ENCODE measurements at places on chromosomes 2 and 18.
A peak's percentile ranks its signal among the peaks of the same experiment; 100 is the strongest.

DNA sequence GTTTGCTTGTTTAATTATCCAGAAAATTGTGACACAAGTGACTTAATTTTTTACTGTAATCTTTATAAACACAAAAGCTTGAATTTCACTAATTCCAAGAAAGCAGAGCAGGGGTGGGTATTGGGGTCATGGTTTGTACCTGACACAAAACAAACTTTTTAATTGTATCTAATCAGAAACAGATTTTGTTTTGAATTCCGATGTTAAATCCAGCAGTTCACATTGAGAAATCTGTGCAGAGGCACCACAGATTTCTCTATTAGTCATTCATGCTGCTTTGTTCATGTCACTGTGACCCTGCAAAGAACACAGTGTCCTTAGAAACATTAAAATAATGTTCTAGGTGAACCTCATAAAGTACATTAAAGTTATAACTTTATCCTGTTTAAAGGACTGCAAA lies 443.4 kb downstream of the NYAP2 start:
- H3K36me3 ChIP-seq = no peaks in the 10 kb centered on the region
- H3K27ac ChIP-seq = no peak overlapping the region
- no peak for DNase-seq
- H3K4me3 ChIP-seq = no peak overlapping the region
- peaks cover 5% of the 10 kb centered on the region for H3K4me1 ChIP-seq

GRCh38 chr2:181357979-181358378 lies 99.2 kb upstream of the ITGA4 start:
- no peaks in the 10 kb centered on the region for H3K36me3 ChIP-seq
- DNase-seq = no peak
- no peak overlapping the region for H3K4me3 ChIP-seq
- no peaks in the 10 kb centered on the region for H3K27me3 ChIP-seq
- no peak overlapping the region for H3K27ac ChIP-seq
- H3K4me1 ChIP-seq = no peaks in the 10 kb centered on the region

- H3K27me3 ChIP-seq = no peaks in the 10 kb centered on the region
- H3K4me1 ChIP-seq = no peaks in the 10 kb centered on the region
- no peak for DNase-seq
- no peak overlapping the region for H3K4me3 ChIP-seq
- H3K36me3 ChIP-seq = no peaks in the 10 kb centered on the region
Observed at GRCh38 chr18:11066038-11066437, 83.3 kb downstream of the PIEZO2 start.

DNA sequence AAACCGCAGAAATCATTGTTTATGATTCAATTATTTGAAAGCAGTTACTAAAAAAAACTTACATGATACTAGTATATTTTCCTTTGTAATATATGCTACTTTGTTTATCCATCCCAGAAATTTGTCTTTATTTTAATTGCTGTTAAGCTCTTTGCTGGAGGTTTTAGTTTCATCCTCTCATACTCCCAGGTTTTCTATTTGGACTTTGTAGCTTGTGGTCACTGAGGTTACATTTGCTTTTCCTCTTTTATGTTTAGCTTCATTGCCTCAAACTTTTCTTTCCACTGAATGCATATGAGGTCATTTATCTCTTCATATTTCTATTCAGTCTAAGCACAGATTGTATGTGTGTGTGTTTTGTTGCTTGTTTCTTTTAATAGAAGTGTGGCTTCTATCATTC lies 89.9 kb downstream of the ERBB4 start:
- H3K4me3 ChIP-seq = no peak overlapping the region
- no peaks in the 10 kb centered on the region for H3K27me3 ChIP-seq
- H3K36me3 ChIP-seq = no peaks in the 10 kb centered on the region
- no peak for DNase-seq
- H3K27ac ChIP-seq = no peak overlapping the region

DNA sequence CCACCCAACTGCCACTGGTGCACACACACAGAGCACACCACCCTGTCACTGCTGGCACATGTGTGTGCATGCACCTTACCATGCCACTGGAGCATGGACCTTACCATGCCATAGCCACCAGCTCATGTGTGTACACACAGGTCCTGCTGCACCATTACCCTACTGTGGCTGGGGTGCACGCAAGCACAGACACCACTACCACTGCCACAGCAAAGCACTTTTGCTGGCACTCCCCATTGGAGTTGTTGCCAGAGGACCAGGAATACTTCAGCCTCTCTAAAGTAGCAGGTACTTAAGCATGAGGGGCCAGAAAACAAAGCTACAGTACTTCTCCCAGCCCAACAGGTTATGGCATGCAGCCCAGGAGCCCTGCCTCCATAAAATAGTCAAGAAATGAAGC lies 404.8 kb downstream of the MBD2 start:
- no peak for DNase-seq
- H3K27me3 ChIP-seq = no peaks in the 10 kb centered on the region
- H3K36me3 ChIP-seq = no peaks in the 10 kb centered on the region
- H3K27ac ChIP-seq = no peak overlapping the region
- no peak overlapping the region for H3K4me3 ChIP-seq
- no peaks in the 10 kb centered on the region for H3K4me1 ChIP-seq

DNA sequence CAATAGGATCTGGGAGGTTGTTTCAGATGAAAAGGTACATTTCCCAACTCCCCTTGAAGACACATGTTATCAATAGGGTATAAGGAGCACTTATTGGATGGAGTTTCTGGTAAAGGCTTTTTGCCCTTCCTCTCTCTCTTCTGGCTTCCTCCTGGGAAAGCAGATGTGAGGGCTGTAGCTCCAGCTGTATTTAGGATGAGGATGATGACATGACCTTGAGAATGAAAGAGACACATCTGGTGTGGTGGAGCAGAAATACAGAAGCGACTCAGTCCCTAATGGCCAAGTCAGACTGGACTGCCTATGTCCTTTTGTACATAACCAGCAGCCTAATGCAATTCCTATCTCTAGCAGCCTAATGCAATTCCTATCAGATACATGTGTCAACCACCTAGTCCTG lies 100.9 kb upstream of the NXPH2 start:
- H3K27ac ChIP-seq = no peak overlapping the region

GRCh38 chr2:127193967-127194280 lies 26.2 kb downstream of the CYP27C1 start:
- H3K27me3 ChIP-seq = no peaks in the 10 kb centered on the region
- H3K36me3 ChIP-seq = peaks cover 27% of the 10 kb centered on the region
- H3K4me3 ChIP-seq = no peak overlapping the region
- peaks cover 2% of the 10 kb centered on the region for H3K4me1 ChIP-seq
- DNase-seq = no peak

DNA sequence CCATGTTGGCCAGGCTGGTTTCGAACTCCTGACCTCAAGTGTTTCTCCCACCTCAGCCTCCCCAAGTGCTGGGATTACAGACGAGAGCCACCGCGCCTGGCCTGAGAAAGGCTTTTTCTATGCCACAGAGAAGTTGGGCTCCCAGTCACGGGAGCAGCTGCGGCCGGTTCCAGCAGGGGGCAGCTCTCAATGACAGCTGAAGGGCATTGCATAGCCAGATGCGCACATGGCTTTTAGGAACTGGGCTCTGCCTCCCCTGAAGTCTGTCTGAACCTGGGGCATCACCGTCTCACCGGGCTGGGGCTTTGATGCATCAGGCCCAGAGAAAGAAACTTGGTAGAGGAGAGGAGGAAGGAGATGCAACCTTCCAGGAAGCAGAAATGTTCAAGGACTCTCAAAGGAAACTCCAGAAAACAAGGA lies 84.2 kb upstream of the LAPTM4A start:
- H3K4me1 ChIP-seq = peaks cover 14% of the 10 kb centered on the region
- peaks cover 18% of the 10 kb centered on the region for H3K27me3 ChIP-seq
- H3K27ac ChIP-seq = no peak overlapping the region
- no peak overlapping the region for H3K4me3 ChIP-seq
- no peaks in the 10 kb centered on the region for H3K36me3 ChIP-seq
- peak; percentile 36 for DNase-seq

- no peaks in the 10 kb centered on the region for H3K4me1 ChIP-seq
- H3K36me3 ChIP-seq = no peaks in the 10 kb centered on the region
- H3K27me3 ChIP-seq = peaks cover 64% of the 10 kb centered on the region
- no peak overlapping the region for H3K27ac ChIP-seq
- no peak overlapping the region for H3K4me3 ChIP-seq
Observed at GRCh38 chr18:22177327-22177871, 8.0 kb downstream of the GATA6 start.

- no peak overlapping the region for H3K4me3 ChIP-seq
- no peak for DNase-seq
- no peaks in the 10 kb centered on the region for H3K27me3 ChIP-seq
- H3K4me1 ChIP-seq = no peaks in the 10 kb centered on the region
Observed at GRCh38 chr2:101900375-101900774, 91.4 kb upstream of the IL1R2 start.

GRCh38 chr2:138703242-138703641 lies 76.9 kb downstream of the NXPH2 start:
- H3K27ac ChIP-seq = no peak overlapping the region
- H3K36me3 ChIP-seq = no peaks in the 10 kb centered on the region
- H3K4me1 ChIP-seq = peaks cover 2% of the 10 kb centered on the region
- H3K4me3 ChIP-seq = no peak overlapping the region

GRCh38 chr2:190210471-190210870 lies 109.2 kb downstream of the HIBCH start:
- H3K36me3 ChIP-seq = peaks cover 18% of the 10 kb centered on the region
- H3K4me1 ChIP-seq = peaks cover 14% of the 10 kb centered on the region
- H3K27me3 ChIP-seq = no peaks in the 10 kb centered on the region

DNA sequence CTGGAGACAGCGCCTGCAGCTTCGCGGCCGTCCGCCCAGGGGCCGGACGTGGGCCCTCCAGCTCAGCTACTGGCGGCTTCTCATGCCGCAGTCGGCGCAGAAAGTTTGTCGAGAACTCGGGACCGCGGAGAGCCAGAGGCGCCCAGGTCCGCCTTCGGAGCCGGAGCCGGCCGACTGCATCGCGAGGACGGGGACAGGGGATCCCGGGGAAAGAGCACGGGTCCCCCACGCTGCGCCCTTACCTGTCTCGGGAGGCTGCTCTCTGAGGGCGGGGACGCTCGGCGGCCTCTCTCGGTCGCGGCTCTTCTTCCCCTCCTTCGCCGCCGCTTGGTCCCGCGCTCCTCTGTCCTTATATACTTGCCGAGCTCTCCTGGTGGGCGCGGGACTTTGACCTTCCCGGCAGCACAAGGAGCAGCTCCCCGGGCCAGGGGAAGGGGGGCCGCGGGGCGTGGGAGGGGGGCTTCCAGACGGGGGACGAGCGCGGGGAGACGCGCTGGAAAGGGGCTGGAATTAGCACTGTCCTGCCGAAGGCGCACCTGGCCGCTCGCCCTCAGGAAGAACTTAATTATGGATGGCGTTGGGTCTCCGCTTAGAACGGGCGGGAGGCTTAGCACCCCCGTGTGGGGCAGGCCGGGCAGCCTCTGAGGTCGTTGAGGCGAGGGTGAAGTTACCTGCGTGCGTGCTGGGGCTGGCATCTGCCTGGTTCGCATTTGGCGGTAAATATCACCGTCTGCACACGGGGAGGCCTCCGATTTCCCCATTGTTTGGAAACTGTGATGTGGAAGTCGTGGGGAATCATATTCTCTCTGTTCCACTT lies at the start of gene POMC:
Gene POMC (minus strand): TSS at position 325 of the 817 bp plus-strand sequence. CDS start 3,808 bp downstream, outside the sequence.
- H3K4me3 ChIP-seq = peak within 1 kb of the TSS; percentile 75
- H3K36me3 ChIP-seq = no peaks in the 10 kb centered on the region
- H3K27ac ChIP-seq = no peak within 1 kb of the TSS
- DNase-seq = no peak

- no peaks in the 10 kb centered on the region for H3K36me3 ChIP-seq
- H3K4me3 ChIP-seq = no peak overlapping the region
- H3K27me3 ChIP-seq = no peaks in the 10 kb centered on the region
- no peaks in the 10 kb centered on the region for H3K4me1 ChIP-seq
- no peak overlapping the region for H3K27ac ChIP-seq
- DNase-seq = no peak
Observed at GRCh38 chr18:4599312-4599711, 144.2 kb upstream of the DLGAP1 start.

GRCh38 chr2:219852626-219853025 lies 225.2 kb downstream of the SLC4A3 start:
- DNase-seq = no peak
- H3K4me3 ChIP-seq = no peak overlapping the region
- no peaks in the 10 kb centered on the region for H3K36me3 ChIP-seq
- no peaks in the 10 kb centered on the region for H3K27me3 ChIP-seq
- H3K27ac ChIP-seq = no peak overlapping the region
- peaks cover 5% of the 10 kb centered on the region for H3K4me1 ChIP-seq

GRCh38 chr2:68319398-68320117 lies at the start of gene CNRIP1:
Gene CNRIP1, minus strand, starts transcription at chr2:68319949. Its CDS starts 549 bp downstream, at chr2:68319400.
- peak; percentile 53 for DNase-seq
- H3K4me1 ChIP-seq = peaks cover 7% of the 10 kb centered on the region
- peak within 1 kb of the TSS; percentile 79 for H3K4me3 ChIP-seq
- H3K27ac ChIP-seq = no peak within 1 kb of the TSS

DNA sequence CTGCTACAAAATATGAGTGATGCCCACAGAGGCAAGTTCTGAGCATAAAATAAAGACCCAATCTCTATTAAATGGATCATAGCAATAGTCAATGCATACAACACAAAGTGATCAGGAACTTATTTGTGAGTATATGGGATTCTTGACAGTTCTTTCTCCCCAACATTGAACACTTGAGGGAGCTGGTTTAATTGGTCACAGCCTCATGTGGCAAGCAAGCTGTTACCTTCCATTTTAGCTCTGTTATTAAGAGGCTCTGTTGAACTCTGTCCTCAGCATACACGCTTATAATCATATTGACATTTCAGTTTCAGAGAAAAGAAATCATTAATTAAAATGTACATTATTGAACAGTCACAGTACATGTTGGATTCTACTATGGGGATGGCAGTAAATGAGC lies 37.6 kb upstream of the PAX3 start:
- H3K27me3 ChIP-seq = no peaks in the 10 kb centered on the region
- H3K4me1 ChIP-seq = no peaks in the 10 kb centered on the region
- H3K36me3 ChIP-seq = no peaks in the 10 kb centered on the region
- H3K4me3 ChIP-seq = no peak overlapping the region
- no peak overlapping the region for H3K27ac ChIP-seq

- peaks cover 5% of the 10 kb centered on the region for H3K27me3 ChIP-seq
- no peaks in the 10 kb centered on the region for H3K36me3 ChIP-seq
- H3K4me3 ChIP-seq = peak overlapping the region; percentile 87
- peak; percentile 51 for DNase-seq
Observed at GRCh38 chr18:26655525-26656430, 107.4 kb upstream of the KCTD1 start.

DNA sequence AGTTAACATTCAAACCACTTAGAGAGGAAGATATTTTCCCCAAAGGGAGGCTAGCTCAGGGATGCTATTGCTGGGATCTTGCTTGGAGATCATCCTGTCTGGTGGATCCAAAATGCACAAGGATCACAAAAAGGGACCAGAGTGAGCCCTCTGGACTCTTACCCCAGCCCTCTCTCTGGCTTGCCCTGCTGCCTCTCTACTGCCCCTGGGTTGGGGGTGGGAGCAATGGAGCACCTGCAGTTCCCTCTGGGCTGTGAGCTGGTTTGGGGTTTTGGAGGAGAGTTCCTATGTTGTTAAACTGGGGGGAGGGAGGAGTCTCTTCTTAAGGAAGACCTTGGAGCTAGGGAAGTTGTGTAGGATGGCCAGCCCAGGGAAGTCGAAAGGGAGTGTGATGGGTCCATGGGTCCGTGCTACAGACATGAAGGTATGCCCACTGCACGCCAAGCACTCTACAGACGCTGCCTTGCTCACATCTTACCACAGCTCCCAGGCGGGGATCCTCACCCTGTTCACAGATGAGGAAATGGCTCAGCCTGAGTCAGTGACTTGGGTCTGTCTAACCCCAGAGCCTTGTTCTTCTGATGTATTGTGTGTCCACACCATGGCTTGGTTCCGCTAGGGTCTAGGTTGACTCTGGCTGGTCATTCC lies 3.8 kb downstream of the LBH start:
- no peak overlapping the region for H3K27ac ChIP-seq
- H3K4me1 ChIP-seq = peaks cover 13% of the 10 kb centered on the region
- no peak overlapping the region for H3K4me3 ChIP-seq

GRCh38 chr2:14632133-14632936 lies at the start of gene LRATD1:
Gene LRATD1, plus strand, starts transcription at chr2:14632717. Its CDS starts 1,263 bp downstream, at chr2:14633980.
- H3K27me3 ChIP-seq = peaks cover 85% of the 10 kb centered on the region
- no peaks in the 10 kb centered on the region for H3K36me3 ChIP-seq
- DNase-seq = peak; percentile 89
- H3K4me1 ChIP-seq = peaks cover 5% of the 10 kb centered on the region
